Germinal center (tissue), 1 donor: ENCODE measurements at places on chromosomes 2 and 18.

DNA sequence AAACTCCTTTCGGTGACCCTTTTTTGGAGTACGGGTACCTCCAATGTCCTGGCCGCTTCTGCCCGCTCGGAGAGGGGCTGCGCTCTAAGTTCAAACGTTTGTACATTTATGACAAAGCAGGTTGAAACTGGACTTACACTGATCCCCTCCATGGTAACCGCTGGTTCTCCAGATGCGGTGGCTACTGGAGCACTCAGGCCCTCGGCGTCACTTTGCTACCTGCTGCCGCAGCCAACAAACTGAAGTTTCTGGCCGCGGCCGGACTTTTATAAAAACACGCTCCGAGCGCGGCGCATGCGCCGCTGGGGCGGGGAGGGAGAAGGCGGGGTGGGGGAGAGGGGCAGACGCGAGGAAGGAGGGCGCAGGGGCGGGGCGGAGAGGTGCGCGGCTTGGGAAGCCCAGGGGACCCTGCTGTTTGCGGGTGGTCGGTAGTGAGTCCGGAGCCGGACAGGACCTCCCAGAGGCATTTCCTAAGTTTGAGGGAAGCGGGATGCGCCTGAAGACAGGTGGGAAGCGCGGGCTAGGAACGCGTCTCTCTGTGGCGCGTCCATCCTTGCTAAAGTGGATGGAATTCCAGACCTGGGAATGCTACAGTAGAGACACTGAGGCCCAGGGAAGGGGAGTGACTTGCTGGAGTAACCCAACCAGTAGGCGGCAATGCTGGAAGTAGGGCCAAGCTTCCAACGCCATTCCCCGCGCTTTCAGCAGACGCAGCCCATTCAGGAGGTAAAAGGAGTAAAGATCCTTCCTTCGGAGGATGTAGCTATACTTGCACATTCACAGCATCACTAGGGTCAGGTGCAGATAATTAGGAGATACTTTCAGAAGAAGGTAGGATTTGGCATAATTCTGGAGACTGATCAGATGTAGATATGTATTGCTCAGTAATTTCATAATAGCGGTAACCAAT, at the start of gene CXCR4:
CXCR4 (minus strand) TSS at position 241 of the 910 bp plus-strand sequence; CDS start at position 152, 89 bp downstream.
- DNase-seq: peak; percentile 91

DNA sequence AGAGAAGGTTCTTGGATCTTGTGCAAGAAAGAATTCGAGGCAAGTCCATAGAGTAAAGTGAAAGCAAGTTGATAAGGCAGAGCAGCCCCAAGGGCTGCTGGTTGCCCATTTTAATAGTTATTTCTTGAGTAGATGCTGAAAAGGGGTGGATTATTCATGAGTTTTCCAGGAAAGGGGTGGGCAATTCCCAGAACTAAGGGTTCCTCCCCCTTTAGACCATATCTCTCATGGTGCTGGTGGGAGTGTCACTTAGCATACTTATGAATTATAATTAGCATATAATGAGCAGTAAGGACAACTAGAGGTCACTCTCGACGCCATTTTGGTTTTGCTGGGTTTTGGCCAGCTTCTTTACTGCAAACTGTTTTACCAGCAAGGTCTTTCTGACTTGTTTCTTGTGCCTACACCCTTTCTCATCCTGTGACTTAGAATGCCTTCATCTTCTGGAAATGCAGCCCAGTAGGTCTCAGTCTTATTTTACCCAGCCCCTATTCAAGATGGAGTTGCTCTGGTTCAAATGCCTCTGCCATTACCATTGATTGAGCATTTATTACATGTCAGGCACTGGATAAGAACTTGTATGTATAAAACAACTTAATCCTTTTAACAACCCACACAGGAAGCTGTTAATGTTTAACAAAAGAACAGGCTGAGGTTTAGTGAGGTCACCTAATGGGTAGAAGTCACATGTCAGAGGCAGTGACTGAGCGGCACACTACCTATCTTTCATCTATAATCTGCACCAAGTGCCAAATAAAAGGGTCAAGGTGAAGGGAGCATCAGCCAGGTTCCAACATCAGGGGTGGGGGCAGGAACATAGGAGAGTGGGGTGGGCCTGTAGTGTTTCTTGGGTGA, 250.9 kb downstream of the ICOS start:
- no peak for DNase-seq

DNA sequence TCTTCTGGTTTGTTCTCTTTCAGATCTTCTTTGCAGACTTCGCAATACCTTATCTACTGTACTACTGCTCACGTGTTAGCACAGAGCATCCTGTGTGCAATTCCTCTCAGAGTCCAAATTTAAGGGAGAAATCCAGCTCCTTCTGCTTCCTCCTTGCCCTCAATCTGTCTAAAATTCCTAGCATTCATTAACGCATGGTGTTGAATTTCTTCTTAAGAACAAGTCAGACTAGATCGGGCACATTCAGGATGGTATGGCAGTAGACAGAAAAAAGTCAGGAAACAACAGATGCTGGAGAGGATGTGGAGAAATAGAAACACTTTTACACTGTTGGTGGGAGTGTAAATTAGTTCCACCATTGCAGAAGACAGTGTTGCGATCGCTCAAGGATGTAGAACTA, 206.1 kb upstream of the CDH7 start:
- DNase-seq: no peak

GRCh38 chr2:157785200-157785599, 90.9 kb downstream of the ACVR1 start:
- no peak for DNase-seq

- DNase-seq: no peak
These were observed 237.4 kb upstream of the REV1 start for GRCh38 chr2:99727199-99727598.

DNA sequence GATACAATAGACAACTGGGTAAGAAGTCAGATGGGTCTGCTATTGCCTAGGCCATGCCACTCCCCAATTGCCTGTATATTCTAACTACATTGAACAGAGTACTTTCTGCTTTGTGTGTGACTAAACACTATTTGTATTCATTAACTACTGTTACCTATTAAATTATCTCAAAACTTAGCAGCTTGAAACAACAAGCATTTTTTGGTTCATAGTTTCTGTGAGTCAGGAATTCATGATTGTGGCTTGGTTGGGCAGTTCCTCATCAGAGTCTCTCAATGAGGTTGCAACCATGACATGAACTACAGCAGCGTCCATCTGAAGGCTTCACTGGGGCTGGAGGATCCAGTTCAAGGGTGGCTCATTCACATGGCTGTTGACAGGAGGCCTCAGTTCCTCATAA, 205.7 kb downstream of the EN1 start:
- no peak for DNase-seq

GRCh38 chr2:110881908-110882307, 149.5 kb downstream of the ACOXL start:
- no peak for DNase-seq

DNA sequence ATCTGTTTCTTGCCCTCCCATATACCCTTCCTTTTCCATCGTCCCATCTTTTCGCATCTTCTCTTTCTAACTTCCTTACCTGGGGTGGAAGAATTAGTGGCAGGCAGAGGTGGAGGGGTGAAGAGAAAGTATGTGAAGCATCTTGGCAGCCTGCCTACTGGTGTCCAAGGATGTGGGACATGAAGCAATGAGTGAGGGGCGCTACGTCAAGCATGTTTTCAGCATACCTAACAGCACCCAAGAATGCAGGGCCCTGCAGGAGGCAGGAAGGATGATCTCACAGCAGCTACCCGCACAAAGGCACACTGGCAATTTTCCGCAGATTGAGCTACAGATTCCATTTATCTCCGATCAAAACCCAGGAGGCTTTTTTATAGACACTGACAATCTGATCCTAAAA, 42.2 kb downstream of the METTL4 start:
- no peak for DNase-seq

- no peak for DNase-seq
These were observed 597 bp upstream of the TEKT4 start for GRCh38 chr2:94870440-94871225.

GRCh38 chr2:98484652-98485452, 40.2 kb downstream of the INPP4A start:
- DNase-seq: no peak

- no peak for DNase-seq
These were observed 11.4 kb downstream of the ATOH8 start for GRCh38 chr2:85765081-85765731.

GRCh38 chr2:98121149-98121548, 34.2 kb downstream of the VWA3B start:
- no peak for DNase-seq

DNA sequence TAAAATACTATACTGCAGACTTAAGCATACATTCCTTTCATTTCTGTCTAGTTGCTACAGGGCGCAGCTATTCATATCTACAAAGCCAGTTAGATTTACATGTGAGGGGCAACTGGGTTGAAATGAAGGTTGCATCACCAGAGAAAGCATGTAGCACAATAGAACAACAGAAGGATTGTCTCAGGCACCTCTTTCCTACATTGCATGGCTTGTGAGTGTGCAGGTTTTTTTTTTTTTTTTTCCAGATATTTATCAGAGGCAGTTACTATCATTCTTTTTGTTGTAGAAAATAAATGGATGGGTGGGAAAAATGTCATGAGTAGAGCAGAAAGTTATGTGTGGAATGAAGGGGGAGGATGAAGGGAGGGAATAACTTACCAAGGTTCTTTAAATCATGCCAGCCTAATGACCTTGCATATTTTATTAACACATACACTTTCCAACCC, 86.8 kb downstream of the ERBB4 start:
- no peak for DNase-seq

DNA sequence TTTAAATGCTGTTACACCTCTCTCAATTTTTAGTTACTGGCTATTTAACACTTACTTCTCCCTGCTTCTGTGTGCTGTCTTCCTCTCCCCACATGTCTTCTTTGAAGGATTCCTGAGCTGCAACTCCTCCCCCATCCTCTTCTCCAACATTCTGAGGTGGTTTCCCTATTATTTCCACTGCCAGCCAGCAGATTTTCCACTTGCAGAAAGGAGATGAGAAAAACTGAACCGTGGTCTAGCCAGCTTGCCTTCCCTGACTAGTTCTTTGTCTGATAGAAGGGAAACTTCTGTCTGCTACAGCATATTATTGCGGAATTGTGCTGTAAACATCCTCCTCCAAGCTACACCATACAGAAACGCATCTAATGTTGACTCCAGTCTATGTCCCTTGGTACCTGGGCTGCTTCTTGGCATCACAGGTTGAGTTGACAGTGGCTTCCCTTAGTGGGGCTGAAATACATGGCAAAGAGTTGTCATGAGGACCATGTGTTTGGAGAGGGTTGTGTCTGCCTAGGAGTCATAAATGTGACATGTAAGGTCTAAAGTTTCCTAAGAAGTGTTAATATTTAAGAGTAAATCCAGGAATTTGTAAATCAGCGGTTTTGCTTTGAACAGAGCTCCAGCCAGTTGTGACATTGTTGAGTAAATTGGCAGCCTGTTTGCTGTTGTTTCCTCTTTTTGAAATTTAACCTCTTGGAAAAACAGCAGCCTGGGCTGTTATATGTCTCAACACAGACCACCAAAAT, 68.3 kb upstream of the RND3 start:
- DNase-seq: no peak

DNA sequence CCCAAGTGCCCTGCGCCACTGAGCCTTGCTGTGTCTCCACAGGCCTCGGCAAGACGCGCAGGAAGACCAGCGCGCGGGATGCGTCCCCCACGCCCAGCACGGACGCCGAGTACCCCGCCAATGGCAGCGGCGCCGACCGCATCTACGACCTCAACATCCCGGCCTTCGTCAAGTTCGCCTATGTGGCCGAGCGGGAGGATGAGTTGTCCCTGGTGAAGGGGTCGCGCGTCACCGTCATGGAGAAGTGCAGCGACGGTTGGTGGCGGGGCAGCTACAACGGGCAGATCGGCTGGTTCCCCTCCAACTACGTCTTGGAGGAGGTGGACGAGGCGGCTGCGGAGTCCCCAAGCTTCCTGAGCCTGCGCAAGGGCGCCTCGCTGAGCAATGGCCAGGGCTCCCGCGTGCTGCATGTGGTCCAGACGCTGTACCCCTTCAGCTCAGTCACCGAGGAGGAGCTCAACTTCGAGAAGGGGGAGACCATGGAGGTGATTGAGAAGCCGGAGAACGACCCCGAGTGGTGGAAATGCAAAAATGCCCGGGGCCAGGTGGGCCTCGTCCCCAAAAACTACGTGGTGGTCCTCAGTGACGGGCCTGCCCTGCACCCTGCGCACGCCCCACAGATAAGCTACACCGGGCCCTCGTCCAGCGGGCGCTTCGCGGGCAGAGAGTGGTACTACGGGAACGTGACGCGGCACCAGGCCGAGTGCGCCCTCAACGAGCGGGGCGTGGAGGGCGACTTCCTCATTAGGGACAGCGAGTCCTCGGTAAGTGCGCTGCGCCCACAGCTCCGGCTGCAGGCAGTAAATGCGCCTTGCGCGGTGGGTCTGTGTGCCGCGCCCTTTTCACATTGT, 136.8 kb downstream of the NCK2 start:
- DNase-seq: no peak

DNA sequence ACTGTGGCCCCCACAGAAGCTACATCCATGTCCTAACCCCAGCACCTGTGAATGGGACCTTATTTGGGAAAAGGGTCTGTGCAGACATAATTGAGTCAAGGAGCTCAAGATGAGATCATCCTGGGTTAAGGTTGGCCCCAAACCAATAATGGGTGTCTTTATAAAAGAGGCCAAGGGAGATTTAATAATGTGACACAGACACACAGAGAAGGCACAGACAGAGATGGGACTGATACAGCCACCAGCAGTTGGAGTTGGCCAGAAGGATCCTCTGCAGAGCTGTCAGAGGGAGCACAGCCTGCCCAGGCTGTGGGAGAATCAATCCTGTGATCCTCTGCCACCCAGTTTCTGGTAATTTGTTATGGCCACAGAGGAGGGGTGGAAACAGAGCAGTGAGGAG, 26.0 kb downstream of the SNORC start:
- no peak for DNase-seq

DNA sequence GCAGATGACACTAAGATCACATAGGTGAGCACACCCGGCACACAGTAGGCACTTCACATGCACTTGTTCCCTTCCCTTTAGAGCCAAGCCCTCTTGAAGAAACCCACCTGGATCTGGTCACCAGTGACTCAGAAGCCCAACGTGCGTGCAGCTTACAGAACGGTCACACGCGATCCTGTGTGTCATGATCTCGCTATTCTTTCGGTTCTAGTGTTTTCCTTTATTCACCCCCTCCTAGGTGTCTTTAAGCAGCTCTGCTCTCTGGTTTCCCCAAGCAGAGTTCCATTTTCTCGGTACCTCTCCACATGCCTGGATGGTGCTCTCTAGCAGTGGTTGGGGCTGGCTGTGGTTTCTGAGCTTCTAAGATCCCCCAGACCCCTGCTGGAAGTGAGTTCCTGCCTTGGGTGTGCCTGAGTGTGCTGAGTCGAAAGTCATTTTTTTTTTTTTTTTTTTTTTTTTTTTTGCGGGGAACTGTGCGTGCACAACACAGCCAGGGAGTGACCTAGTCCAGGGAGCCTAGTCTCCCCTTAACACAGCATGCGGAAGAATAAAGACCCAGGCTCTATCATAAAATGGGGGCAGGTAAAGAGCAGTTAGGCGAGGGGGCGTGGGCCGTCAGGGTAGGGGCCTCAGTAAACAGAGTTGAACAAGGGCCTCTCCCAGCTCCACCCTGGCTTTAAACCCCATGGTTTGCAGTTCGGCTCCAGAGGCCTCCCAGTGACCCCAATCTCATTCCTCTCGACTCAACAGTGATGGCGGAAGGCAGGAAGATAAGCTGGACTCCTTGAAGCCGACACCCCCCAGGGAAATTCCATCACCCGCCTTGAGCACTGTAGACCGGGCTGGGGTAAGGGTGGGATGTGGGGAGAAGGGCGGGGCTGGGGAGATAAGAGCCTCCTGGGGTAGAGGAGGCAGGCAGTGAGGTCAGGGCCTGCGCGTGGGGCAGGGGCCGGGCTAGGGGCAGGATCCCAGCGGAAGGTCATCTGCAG, 29.8 kb upstream of the DNMT3A start:
- no peak for DNase-seq
